ENCODE measurements at places on chromosomes 2 and 18. TPM values are rescaled to one million over a fixed set of nuclear protein-coding genes. Genes with fewer than 3 reads are reported as not detected.

The ADD2 gene
- 22.3 TPM for total RNA-seq

The PID1 gene
- not detected for total RNA-seq

The SCN3A gene
- 6.0 TPM for total RNA-seq

The HOXD4 gene
- not detected for total RNA-seq

The SMARCAL1 gene
- 50.7 TPM for total RNA-seq

GRCh38 chr2:17995593-17995992, 117.1 kb downstream of the KCNS3 start:
- no peak for DNase-seq
- no peaks in the 10 kb centered on the region for H3K27me3 ChIP-seq
- H3K27ac ChIP-seq = no peak overlapping the region
- no peaks in the 10 kb centered on the region for H3K36me3 ChIP-seq

GRCh38 chr2:174344716-174345461, 10.1 kb downstream of the SP9 start:
- no peak overlapping the region for H3K27ac ChIP-seq
- peaks cover 48% of the 10 kb centered on the region for H3K4me1 ChIP-seq
- peaks cover 40% of the 10 kb centered on the region for H3K27me3 ChIP-seq
- DNase-seq = peak; percentile 55
- H3K4me3 ChIP-seq = no peak overlapping the region
- H3K36me3 ChIP-seq = peaks cover 12% of the 10 kb centered on the region

GRCh38 chr2:15850534-15850933, 89.8 kb upstream of the MYCN start:
- no peak overlapping the region for H3K4me3 ChIP-seq
- no peaks in the 10 kb centered on the region for H3K27me3 ChIP-seq
- no peaks in the 10 kb centered on the region for H3K36me3 ChIP-seq

DNA sequence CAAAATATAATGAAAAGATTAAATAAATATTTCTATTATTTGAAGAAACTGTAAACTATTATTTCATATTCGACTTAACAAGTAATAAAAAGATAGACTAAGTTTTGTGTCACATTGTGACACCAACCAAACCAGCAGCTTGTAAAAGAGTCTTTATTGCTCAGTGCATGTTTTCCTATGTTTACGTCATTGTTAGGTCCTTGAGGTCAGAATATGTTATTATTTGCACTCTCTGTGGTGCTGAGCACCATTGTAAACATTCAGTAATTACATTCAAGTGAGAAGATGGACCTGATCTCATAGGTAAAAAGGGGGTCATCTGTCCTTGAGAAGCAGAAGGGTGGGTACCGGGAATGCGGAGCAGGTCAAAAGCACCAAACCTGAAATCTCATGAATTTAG, 1999.1 kb upstream of the CELF4 start:
- H3K27me3 ChIP-seq = no peaks in the 10 kb centered on the region
- no peaks in the 10 kb centered on the region for H3K36me3 ChIP-seq
- no peak for DNase-seq
- H3K27ac ChIP-seq = no peak overlapping the region

GRCh38 chr2:132904142-132904842, 234.3 kb upstream of the LYPD1 start:
- H3K27me3 ChIP-seq = no peaks in the 10 kb centered on the region
- no peaks in the 10 kb centered on the region for H3K36me3 ChIP-seq
- H3K27ac ChIP-seq = no peak overlapping the region

- peaks cover 18% of the 10 kb centered on the region for H3K36me3 ChIP-seq
- no peaks in the 10 kb centered on the region for H3K4me1 ChIP-seq
- H3K27ac ChIP-seq = no peak overlapping the region
- DNase-seq = no peak
Observed at GRCh38 chr2:8753609-8754008, 71.8 kb downstream of the ID2 start.

DNA sequence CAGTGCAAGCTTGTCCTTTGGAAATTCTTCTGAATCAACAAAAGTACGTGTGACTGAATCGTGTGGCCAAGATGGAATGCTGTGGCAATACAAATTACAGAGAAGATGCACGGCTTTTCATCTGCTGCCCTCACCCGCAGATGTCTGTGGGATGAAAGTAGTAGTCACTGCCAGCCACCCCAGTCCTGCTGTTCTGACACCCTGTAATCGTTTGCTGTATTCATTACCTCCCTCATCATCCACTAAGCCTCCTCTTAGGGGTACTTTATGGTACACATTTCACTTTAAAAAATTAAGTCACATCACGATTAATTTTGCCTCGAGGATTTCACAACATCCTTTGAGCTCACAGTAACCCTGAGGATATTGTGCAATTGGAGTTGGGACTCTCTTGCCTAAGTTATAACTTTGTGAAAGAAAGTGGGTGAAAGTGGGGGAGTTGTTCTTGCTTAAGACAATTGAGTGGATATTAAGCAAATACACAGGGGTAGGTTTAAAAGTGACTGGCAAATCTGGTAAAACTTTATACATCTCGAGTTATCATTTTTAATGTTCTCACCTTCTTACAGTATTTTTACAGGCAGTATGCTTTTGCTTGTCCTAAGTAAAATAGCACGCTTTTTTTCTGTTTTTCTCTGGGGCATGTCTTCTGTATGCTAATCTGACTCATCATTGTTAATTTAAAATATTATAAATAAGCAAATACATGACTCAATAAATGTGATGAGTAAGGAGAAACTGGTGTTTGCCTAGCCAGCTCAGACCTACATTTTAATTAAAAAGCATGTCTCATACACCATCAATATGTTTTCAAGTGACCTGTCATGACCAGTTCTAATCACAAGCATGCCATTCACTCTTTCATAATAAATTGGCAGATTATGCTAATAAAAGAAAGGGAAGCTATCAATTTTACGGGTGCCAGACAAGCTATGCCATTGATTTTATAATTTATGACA, 680.9 kb downstream of the IRS1 start:
- H3K4me1 ChIP-seq = no peaks in the 10 kb centered on the region
- no peak overlapping the region for H3K4me3 ChIP-seq
- no peaks in the 10 kb centered on the region for H3K36me3 ChIP-seq
- DNase-seq = no peak
- no peak overlapping the region for H3K27ac ChIP-seq

DNA sequence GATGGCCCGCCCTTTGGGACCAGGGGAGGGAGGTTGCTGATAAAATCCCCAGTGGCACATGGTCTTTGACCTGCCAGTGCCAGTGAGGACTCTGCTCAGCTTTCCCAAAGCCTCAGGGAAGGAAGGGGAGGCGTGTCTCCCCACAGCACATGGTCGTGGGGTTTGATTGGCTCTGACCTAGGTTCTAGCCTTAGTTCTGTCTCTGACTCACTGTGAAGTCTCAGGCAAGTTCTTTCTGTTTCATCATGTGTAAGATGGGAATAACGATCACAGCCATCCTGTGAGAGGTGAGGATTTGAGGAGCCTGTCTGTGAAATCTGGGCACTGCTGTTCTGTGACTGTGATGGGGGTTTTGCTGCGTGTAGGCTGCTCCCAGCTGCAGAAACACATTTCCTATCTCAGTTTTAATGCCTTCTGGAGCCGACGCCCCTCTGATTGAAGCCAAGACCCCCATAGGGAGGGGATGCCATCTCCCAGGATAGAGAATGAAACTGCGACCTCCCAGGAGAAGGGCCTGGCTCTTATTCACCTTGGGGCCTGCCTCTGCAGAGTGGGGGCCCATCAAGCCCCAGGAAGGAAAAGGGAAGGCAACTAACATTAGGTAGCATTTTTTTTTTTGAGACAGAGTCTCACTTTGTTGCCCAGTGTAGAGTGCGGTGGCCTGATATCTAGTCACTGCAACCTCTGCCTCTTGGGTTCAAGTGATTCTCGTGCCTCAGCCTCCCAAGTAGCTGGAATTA, 84.0 kb downstream of the DDX1 start:
- no peaks in the 10 kb centered on the region for H3K27me3 ChIP-seq
- no peak overlapping the region for H3K4me3 ChIP-seq
- no peaks in the 10 kb centered on the region for H3K4me1 ChIP-seq

DNA sequence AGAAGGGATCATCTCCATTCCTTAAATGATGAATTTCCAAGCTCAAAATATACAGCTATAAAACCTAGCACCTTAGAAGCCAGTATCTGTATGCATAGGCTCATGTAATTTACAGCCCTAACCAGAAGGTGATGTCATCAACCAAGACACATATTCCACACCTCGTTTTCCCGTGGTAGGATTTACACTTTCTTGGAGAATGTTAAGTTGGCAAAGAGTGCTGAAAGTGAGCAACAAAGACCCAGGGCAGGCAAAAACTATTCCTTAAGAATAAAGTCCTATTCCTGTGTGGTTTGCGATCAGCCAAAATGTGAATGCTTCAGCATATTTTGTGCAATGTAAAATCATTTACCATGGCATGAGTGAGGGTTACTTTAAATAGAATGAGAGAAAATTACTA, 247.1 kb downstream of the OSR1 start:
- H3K27ac ChIP-seq = no peak overlapping the region
- no peaks in the 10 kb centered on the region for H3K4me1 ChIP-seq
- H3K27me3 ChIP-seq = no peaks in the 10 kb centered on the region
- H3K4me3 ChIP-seq = no peak overlapping the region
- H3K36me3 ChIP-seq = no peaks in the 10 kb centered on the region
- DNase-seq = no peak

GRCh38 chr18:76953583-76954233, 131.4 kb downstream of the ZNF236 start:
- H3K4me1 ChIP-seq = no peaks in the 10 kb centered on the region
- H3K4me3 ChIP-seq = no peak overlapping the region
- H3K36me3 ChIP-seq = peaks cover 11% of the 10 kb centered on the region
- H3K27ac ChIP-seq = no peak overlapping the region

- no peak for DNase-seq
- no peak overlapping the region for H3K4me3 ChIP-seq
- no peaks in the 10 kb centered on the region for H3K36me3 ChIP-seq
- H3K27ac ChIP-seq = no peak overlapping the region
- H3K4me1 ChIP-seq = no peaks in the 10 kb centered on the region
Observed at GRCh38 chr18:57885931-57886330, 82.8 kb upstream of the ATP8B1 start.

- no peak overlapping the region for H3K4me3 ChIP-seq
- H3K36me3 ChIP-seq = peaks cover 40% of the 10 kb centered on the region
- H3K27ac ChIP-seq = peak overlapping the region; percentile 59
- H3K4me1 ChIP-seq = peaks cover 15% of the 10 kb centered on the region
- no peaks in the 10 kb centered on the region for H3K27me3 ChIP-seq
- no peak for DNase-seq
Observed at GRCh38 chr2:196987649-196988364, 61.3 kb upstream of the PGAP1 start.
